ENCODE measurements at places on chromosomes 5 and 9. TPM values are rescaled to one million over a fixed set of nuclear protein-coding genes. Genes with fewer than 3 reads are reported as not detected.

The NRG2 gene
- 1.6 TPM for total RNA-seq

The TAF11L10 gene
- not detected for total RNA-seq

The NDUFS6 gene
- 21.3 TPM for total RNA-seq

The BTNL3 gene
- total RNA-seq = not detected

The SRP19 gene
- total RNA-seq = 29.5 TPM

The FBP2 gene
- total RNA-seq = not detected

The TRIO gene
- total RNA-seq = 148 TPM

The FGD3 gene
- total RNA-seq = 23.9 TPM

The NMUR2 gene
- total RNA-seq = not detected

The TEX48 gene
- not detected for total RNA-seq

The MLANA gene
- not detected for total RNA-seq

The KIF24 gene
- total RNA-seq = 1.4 TPM

The HACD4 gene
- total RNA-seq = 13.5 TPM

The FBXO10 gene
- total RNA-seq = 10.2 TPM

The PFN3 gene
- not detected for total RNA-seq

The SLC25A46 gene
- 37.9 TPM for total RNA-seq

The TOR2A gene
- 16.5 TPM for total RNA-seq

The HTR1A gene
- not detected for total RNA-seq

The DOCK8 gene
- total RNA-seq = 112 TPM

The UNC5A gene
- total RNA-seq = 0.21 TPM

The CDH9 gene
- not detected for total RNA-seq

The SPOUT1 gene
- 32.1 TPM for total RNA-seq

The CDC20B gene
- total RNA-seq = 0.24 TPM

All from lower lobe of right lung (tissue), 2 donors.